Neural crest cell (in vitro differentiated cells): ENCODE measurements at places on chromosomes 3 and 15. TPM values are rescaled to one million over a fixed set of nuclear protein-coding genes. Genes with fewer than 3 reads are reported as not detected.

DNA sequence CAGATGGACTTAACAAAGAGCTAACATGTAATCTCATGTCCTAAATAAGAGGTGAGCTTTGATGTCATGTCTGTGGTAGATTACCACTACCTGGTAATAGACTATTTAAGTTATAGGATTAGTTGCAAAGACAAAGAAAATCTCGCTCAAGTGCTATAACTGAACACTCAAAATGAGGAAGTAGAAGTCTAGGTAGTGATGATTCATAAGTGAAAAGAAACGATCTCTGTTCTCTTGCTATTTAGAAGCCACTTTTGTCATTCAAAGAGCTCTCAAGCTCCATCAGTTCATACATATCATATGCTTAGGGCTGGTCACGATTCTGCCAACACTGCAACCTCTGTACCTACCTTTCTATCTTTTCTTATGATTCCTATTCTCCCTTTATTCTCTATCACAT lies 110.9 kb downstream of the EDEM1 start:
- DNase-seq = no peak

DNA sequence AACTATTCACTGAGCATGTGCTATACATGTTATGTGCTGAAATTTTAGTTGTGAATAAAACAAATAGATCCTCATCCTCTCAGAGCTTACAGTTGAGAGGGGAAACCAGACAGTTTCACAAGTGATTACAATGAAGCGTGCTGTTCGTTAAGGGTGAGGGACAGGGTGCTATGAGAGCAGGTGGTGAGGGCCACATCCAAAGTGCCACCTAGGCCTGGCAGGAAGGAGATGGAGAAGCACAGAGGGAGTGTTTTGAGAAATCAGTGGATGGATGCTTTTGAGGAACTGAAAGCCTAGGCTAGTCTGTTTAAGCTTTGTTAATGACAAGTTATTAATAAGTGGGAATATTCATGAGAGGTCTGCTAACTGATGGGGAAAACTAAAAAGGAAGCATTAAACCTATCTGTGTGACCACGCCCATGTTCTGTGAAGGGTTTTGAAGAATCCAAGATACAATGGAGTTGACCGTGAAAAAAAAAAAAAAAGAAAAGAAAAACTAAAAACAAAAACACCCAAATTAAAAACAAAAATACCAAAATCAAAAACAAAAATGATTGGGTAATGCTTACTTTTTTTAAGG lies 7.3 kb downstream of the MCTP2 start:
- no peak for DNase-seq

DNA sequence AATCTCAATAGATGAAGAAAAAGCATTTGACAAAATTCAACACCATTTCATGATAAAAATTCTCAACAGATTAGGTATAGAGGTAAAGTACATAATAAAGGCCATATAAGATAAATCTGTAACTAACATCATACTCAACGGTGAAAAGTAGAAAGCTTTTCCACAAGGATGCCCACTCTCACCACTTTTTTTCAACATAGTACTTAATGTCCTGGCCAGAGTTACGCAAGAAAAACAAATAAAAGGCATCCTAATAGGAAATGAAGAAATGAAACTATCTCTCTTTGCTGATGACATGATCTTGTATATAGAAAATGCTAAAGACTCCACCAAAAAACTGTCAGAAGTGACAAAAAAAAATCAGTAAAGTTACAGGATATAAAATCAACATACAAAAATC lies 33.0 kb downstream of the THBS1 start:
- DNase-seq = no peak

- DNase-seq = no peak
These were observed 1.7 kb downstream of the SEMA3B start for GRCh38 chr3:50270422-50271224.

- DNase-seq = no peak
These were observed 192.9 kb downstream of the PDE8A start for GRCh38 chr15:85174521-85174920.

DNA sequence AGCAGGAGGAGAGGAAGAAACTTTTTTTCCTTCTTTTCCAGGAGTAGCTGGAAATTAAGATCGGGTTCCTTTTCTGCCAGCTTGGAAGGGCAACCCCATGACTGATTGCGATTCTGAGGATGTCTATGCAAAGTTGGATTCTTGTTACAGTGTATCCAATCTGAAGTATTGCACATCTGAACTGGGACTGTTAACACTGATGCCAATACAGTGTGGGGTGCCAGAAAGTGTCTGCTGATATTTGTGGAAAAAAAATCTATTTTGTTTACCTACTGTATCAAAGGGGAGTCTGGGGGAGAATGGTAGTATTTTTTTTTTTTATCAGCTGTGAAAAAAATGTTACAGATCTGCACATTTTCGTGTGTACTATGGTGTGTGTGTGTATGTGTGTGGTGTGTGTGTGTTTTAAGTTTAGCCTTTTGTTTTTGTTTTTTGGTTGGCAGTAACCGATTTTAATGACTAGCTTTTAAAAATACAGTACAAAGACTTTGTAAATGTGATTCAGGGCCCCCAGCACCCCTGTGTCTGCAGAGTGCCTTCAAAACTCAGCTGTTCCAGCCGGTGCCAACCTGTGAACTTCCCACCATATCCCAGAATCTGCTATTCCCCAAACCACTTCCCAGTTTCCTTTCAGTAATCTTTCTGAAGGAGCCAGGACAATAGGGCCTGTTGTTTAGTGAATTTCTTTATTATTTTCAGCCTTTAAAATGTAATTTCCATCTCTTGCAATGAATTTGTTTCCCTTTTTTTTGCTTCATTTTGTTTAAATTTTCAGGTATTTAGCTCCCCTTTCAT lies 1.9 kb downstream of the RAP2B start:
- no peak for DNase-seq

DNA sequence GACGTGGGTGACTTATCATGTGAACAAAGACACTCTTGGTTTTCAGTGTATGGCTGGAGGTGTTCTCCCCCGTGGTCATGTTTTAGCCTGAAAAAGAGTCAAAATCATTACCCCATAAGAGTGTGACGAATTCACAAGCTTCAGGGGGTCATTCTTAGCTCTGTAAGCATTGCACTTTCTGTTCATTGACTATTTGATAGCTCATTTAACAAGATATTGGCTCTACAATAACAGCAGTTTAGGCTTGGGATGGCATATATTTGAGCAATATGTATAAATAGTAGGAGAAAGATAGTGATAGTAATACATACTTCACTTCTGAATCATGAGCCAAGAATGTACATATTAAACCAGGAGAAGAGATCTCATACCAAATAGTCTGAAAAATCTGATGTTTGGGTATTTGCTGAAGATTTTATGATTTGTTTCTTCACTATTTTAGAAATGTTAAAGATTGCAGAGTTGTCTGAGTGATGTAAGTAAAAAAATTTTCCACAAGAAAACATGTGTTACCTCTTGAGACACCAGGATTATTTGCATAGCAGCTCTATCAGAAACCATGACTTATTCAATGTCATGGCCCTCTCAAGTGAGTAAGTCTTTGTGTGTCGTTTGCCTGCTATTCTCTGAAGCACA lies 996.0 kb downstream of the OTOL1 start:
- no peak for DNase-seq

GRCh38 chr15:59052915-59053407 lies 52.0 kb upstream of the CCNB2 start:
- DNase-seq = no peak

GRCh38 chr15:31486906-31487695 lies 160.5 kb downstream of the KLF13 start:
- DNase-seq = no peak

DNA sequence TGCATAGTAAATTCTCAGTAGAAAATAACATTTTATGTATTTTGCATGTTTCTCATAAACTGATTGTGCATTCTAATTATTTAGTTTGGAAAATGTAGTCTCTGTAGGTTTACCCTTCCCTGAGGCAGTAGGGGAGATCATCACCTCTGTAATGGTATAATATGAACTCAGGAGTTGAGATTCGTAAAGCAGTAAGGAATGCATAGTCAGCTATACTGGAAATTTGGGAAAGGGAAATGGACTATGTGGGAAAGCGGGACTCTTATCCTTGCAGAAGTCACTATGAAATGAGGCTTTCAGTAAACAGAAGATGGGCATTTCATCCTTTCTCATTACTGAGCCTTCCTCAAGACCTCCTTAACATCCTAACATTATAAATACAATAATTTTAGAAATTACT lies 261.9 kb upstream of the CTDSPL start:
- no peak for DNase-seq

DNA sequence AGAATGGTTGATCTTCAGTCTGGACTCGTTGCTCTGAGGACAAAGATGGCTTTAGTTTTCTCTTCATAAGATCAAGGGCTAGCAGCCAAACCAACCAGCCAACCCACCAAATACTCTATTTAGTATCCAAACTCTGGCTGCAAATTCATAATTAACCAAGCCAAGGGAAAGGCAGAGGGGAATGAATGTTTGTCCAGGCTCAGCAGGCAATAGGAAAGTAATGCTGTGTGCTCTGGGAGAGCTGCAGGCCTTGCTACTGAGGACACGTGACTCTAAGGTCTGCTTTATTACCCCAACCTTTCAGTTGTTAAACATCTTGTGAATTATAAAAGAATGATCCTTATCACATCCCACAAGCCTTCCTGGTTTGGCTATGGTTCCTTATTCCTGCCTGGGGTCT lies 52.3 kb upstream of the GALNT15 start:
- no peak for DNase-seq

DNA sequence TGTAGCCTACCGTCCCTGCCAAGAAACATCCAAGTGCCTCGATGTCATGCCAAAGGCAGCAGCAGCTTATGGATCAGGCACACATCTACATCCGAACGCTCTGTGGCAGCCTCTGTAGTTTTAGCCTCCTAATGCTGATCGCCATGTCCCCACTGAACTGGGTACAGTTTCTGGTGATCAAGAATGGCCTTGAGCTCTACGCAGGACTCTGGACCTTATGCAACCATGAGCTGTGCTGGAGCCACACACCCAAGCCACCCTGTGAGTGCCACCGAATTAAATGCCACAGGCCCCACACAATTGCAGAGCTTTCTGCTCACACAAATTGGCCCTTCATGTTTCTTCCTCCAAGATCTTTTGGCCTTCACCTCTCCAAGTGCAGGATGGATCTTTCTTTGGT lies 543 bp downstream of the TMEM202 start:
- DNase-seq = no peak

DNA sequence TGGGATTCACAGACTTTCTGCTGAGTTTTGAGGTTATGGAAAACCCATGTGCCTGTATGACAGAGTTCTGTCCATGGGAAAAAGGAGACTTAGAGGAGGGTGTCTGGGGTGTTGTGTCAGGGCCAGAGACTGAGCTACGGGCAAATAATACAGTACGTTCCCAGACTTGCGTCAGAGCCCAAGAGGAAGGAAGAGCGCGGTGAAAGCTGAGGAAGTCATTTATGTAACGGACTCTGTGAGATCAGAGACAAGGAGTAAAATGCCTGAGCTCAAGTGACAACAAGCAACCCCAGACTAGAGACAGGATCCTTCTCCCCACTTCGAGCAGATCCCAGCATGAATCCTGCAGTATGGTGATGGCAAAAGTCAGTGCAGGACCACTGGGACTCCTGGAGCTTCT lies 368.6 kb upstream of the MCTP2 start:
- no peak for DNase-seq

GRCh38 chr3:61192222-61192621 lies 59.0 kb downstream of the FHIT start:
- DNase-seq = no peak

The PLSCR4 gene
- 1.0 and 1.1 TPM in 2 replicates for total RNA-seq

The ATP2B2 gene
- 0.23 and 0.42 TPM in 2 replicates for total RNA-seq

The TP63 gene
- 0.21 TPM in 1 of 2 replicates, not detected in the other for total RNA-seq

The SAMD7 gene
- total RNA-seq = not detected in 2 replicates

The FANCD2OS gene
- total RNA-seq = not detected in 2 replicates

The POLQ gene
- total RNA-seq = 16.9 and 17.8 TPM in 2 replicates
